Stimulated activated CD4-positive, alpha-beta T cell treated with anti-CD3 and anti-CD28 coated beads, TNF-alpha, amount 100 ng/mL, for 24 hours (primary cell): ENCODE measurements at places on chromosomes 7 and 10.

DNA sequence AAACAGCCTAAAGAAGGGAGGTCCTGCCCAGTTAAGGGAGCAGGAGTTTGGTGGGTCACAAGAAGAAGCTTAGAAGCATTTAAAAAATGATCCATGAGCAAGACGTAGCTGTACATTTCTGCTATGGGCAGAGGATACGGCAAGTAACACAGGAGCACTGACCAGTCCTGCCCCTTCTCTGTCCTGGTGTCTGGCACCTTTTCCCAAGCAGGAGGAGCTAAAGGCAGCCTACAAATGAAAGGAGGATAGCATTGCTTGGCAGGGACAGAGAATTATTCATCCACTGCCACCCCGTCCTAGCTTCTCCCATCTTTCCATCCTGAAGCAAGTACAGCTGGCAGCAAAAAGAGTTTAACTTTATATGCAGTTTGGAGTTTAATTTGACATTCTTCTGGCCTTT, 1077.6 kb downstream of the TYW1 start:
- DNase-seq = no peak

- DNase-seq = no peak
Measured at GRCh38 chr7:20270867-20271266, 53.7 kb upstream of the MACC1 start.

DNA sequence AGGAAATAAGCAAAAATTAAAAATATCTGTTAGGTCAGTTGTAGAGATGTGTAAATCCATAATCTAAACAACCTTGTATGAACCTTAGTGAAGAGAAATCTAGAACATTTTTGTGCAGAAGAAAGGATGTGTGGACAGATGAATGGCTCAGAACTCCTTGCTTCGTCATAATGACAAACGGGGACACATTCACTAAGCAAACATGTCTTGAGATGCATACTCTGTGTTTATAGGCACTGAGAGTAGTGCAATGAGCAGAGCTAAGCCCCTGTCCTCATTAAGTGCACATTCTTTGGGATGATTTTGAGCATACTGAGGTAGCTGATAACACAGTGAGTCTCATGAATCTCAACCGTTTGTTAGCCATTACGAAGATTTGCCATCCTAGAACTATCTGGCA, 360.6 kb upstream of the ANKRD30A start:
- DNase-seq = no peak

DNA sequence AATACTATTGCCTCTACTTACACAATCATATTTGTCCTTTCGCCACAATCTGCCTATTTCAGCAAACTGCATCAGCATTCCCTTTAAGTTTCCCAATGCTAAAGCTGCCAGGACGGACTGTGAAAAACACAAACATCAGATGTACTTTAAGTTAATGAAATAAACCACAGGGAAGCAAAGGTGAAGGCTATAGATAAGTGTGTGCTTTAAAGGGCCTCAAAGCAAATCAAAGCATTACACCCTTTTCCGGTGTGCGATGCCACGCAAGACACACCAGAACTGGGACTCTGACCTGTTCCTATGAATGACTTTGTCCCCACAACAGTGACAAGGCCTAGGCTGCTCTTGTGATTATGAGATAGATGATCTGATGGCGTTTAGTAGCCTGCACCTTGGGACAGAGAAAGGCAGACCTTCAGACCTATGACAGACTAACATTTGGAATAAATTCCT, 23.4 kb downstream of the SLC26A3 start:
- DNase-seq = no peak

DNA sequence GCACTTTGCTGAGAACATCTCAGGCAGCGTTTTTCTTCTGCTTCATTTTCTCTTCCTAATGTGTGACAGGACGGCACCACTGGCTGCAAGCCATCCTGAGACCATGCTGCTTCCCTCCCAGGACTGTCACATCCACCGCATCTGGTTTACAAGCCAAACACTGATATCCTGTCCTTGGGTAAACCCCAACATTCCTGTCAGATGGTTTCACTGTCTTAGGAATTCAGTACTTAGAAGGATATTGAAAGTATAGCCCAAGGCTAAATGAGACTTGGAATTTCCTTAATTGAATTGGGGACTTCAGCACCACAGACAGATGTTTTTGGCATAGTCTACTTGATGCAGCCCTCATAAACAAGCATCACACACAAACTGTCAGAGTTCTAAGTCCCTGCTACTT, 74.2 kb upstream of the PLXNA4 start:
- DNase-seq = no peak

GRCh38 chr7:151611041-151611440, 91.3 kb upstream of the RHEB start:
- DNase-seq = no peak
